ENCODE measurements at places on chromosomes 16 and 17.
A peak's percentile ranks its signal among the peaks of the same experiment; 100 is the strongest.

DNA sequence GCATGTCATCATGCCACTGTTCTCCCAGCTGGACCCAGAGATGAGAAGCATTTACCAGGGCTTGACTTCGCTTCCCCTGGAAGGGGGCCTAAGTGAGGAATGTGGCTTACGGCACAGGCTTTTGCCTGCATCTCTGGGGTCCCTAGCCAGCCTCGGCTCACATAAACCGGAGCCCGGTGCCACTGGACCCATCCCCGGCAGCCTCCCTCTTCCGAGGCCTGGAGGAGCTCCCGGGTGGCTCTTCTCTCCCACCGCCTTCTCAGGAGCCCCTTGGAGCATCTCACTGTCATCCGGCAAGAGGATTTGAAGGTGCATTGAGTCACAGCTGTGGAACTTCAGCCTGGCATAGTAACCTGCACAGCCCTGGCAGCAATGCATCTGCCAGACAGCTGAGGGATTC lies 29.9 kb upstream of the TBX2 start:
- no peak for DNase-seq

GRCh38 chr17:12605222-12605621 lies 60.5 kb upstream of the MYOCD start:
- no peak for DNase-seq

GRCh38 chr16:10590342-10590741 lies 9.9 kb upstream of the EMP2 start:
- no peak for DNase-seq

DNA sequence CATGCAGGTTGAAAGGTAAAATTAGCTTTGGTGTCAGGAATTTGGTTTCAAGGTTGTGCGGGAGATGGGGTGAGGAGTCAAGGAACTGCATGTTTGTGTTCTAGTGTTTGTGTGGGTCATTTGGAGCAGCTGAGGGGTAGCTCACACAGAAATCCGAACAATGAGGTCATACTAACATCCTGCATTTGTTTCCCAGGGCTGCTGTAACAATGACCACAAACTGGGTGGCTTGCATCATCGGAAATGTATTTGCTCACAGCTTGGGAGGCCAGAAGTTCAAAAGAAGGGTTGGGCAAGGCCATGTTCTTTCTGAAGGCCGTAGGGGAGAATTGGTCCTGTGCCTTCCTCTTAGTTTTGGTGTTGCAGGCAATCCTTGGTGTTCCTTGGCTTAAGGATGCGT lies 287.4 kb downstream of the HAPSTR1 start:
- no peak for DNase-seq

DNA sequence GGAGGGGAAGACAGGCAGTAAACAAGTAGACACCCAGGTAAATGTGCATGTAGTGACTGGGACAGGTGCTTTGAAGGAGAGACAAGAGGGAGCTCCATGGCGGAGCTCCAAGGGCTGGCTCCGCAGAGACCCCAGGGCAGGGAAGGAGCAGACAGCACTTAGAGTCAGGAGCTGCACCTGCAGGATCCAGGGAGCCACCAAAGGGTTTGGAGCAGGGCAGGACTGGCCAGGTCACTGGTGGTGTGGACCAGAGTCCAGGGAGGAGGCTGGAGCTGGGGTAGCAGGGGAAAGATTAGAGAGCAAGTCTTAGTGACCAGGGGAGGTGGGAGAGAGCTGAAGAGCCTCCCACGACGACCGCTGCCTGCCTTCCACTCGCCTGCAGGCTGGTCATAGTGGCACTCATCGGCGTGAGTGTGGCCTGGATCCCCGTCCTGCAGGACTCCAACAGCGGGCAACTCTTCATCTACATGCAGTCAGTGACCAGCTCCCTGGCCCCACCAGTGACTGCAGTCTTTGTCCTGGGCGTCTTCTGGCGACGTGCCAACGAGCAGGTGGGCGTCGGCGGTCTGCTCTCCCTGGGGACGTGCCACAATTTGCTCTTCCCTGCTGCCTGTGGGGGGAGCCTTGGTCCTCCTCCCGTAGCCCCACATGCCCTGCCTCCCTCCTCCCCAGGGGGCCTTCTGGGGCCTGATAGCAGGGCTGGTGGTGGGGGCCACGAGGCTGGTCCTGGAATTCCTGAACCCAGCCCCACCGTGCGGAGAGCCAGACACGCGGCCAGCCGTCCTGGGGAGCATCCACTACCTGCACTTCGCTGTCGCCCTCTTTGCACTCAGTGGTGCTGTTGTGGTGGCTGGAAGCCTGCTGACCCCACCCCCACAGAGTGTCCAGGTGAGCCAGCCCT lies 14.7 kb upstream of the FAM83G start:
- no peak for DNase-seq

- DNase-seq, result no peak
These were observed 6.8 kb upstream of the KRTAP17-1 start for GRCh38 chr17:41322094-41322902.

DNA sequence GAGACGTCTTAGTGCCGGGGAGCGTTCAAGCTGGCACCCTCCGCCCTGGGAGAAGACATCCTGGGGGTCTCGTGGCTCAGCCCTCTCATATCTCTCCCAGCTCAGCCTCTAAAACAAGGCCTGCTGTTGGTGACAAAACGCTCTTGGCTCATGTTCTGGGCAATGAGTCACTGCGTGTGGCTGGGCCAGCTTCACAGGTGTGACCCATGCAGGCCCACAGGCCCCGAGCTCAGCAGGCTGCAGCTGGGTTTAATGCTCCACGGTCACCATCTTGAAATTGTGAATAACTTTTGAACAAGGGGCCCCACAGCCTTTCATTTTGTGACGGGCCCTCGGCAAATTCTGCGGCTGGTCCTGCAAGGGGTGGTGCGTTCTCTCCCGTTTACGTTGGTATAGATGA lies 22.4 kb downstream of the GAA start:
- no peak for DNase-seq

GRCh38 chr17:67312265-67312664 lies 54.1 kb downstream of the PSMD12 start:
- DNase-seq, result no peak

GRCh38 chr17:50474523-50474922 lies 4.1 kb upstream of the RSAD1 start:
- DNase-seq, result no peak

GRCh38 chr16:53115773-53116172 lies 61.0 kb downstream of the CHD9 start:
- no peak for DNase-seq

DNA sequence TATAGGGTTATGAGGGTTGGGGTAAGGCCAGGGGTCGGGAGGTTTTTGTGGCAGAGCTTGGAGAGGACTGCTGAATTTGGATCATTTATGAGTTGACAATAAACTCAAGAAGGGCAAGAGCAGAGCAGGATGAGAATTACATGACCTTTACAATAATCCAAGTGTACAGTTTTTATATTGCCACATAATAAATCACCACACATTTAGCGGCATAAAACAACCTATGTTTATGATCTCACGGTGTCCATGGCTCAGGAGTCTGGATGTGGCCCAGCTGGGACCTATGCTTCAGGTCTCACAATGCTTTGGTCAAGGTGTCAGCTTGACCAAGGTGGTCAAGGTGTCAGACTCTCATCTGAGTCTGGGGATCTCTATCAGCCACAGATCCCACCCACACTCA lies 118.3 kb upstream of the WSCD1 start:
- no peak for DNase-seq

DNA sequence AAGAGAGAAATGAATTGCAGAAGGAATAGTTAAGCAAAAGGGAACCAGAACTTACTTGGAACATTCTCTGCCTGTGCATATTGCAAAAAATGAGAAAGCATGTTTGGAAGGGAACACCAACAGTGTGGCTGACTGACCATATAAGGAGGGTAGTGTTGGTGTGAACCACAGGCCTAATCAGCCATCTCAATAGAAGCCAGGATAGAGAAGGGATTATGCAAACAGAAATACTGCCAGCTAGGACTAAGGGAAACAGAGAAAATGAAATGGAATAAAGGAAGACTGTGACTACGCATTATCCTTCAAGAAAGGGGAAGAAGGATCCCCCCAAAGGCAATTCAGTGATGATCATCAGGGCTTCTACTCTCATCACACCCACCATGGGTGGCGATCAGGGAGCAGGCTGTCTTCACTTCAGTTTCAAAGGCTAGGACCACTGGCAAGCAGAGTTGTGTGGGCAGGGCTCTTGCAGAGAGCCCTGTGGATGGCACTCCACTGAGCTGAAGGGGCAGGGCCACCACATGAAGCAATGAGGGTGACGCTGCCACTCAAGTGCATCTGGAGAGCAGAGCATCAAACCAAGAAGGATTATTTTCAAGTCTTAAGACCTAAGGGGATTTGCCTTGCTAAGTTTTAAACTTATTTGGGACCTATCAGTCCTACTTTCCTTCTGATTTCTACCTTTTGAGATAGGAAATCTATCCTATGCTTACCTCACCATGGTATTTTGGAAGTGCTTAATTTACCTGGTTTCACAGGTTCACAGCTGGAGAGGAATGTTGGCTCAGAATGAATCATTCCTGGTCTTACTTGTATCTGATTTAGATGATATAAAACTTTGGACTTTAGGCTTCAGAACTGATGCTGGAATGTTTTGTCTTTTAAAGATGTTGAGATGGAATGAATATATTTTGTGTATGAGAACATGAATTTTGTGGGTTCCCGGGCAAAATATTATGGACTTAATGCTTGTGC lies 140.5 kb downstream of the SSH2 start:
- no peak for DNase-seq

- no peak for DNase-seq
These were observed 27.4 kb upstream of the RCVRN start for GRCh38 chr17:9932491-9932890.

GRCh38 chr17:1183171-1183873 lies 3.5 kb upstream of the ABR start:
- DNase-seq, result no peak

GRCh38 chr16:1021553-1022160 lies 40.1 kb downstream of the SOX8 start:
- no peak for DNase-seq

GRCh38 chr17:73987845-73988509 lies 215.5 kb upstream of the RPL38 start:
- DNase-seq, result no peak

- DNase-seq, result no peak
These were observed 9.8 kb downstream of the ITGAM start for GRCh38 chr16:31269541-31269940.

- no peak for DNase-seq
These were observed 365.8 kb upstream of the DYNLRB2 start for GRCh38 chr16:80175011-80175410.

GRCh38 chr16:85132456-85133289 lies 20.4 kb upstream of the CIBAR2 start:
- DNase-seq, result no peak

- no peak for DNase-seq
These were observed 6.9 kb downstream of the LMF1 start for GRCh38 chr16:963913-964312.

DNA sequence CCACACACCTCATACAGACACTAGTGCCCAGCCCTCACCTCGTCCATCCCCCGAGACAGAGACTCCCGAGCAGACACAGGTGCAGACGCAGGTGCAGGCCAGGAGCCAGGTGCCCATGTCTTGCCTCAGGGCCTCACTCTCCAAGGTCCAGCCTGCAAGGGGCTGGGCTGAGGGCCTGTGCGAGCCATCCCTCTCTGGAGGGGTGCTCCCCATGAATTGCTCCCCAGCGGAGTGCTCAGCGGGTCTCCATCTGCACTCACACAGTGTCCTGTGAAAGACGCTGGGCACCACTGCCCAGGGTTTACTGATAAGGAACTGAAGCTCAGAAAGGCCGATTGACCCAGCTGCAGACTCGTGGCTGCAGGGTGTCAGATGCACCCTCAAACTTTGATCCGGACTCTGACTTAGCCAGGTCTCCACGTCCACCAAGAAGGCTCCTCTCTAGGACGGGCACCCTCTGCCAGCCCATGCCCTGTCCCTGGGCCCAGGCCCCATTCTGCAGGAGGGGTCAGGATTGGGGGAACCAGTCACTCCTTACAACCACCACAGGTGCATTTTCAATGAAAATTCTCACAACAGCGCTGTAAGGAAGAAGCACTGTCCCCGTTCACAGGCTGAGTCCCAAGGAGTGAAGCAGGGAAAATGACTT lies 16.9 kb downstream of the POLR3K start:
- DNase-seq, result no peak

GRCh38 chr16:80547145-80547544 lies 6.4 kb downstream of the DYNLRB2 start:
- DNase-seq, result no peak

DNA sequence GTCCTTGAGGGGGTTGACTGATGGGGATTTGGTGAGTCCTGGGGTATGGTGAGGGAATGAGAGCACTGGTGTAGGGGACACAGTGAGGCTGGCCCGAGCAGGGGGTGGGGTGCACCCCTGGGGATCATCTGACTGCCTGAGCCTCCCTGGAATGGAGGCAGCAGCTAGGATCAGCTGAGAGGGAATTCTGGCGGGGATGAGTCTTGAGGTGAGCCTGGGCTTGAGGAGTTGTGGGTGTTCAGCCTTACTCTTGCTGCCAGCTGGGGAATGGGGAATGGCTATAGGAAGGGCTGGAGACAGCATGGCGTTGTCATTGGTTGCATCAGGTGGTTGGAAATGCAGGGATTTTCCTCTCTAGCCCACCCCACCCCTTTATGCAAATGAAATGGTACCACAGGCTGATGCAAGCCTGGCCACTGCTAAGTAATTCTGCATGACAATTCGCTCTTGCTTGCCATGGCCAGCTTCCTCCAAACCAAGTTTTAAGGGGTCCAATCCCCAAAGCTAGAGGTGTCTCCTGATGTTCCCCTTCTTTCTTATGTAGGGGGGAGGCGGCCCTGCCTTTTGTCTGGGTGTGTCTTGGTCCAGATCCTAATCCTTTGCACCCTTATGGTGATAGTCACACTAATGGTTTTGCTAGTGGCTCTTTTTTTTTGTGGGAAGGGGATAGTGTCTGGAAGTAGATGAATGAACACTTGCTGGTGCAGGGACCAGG lies 7.5 kb downstream of the NFE2L1 start:
- DNase-seq, result no peak

- DNase-seq, result no peak
These were observed 165.2 kb downstream of the VPS53 start for GRCh38 chr17:549177-550040.

DNA sequence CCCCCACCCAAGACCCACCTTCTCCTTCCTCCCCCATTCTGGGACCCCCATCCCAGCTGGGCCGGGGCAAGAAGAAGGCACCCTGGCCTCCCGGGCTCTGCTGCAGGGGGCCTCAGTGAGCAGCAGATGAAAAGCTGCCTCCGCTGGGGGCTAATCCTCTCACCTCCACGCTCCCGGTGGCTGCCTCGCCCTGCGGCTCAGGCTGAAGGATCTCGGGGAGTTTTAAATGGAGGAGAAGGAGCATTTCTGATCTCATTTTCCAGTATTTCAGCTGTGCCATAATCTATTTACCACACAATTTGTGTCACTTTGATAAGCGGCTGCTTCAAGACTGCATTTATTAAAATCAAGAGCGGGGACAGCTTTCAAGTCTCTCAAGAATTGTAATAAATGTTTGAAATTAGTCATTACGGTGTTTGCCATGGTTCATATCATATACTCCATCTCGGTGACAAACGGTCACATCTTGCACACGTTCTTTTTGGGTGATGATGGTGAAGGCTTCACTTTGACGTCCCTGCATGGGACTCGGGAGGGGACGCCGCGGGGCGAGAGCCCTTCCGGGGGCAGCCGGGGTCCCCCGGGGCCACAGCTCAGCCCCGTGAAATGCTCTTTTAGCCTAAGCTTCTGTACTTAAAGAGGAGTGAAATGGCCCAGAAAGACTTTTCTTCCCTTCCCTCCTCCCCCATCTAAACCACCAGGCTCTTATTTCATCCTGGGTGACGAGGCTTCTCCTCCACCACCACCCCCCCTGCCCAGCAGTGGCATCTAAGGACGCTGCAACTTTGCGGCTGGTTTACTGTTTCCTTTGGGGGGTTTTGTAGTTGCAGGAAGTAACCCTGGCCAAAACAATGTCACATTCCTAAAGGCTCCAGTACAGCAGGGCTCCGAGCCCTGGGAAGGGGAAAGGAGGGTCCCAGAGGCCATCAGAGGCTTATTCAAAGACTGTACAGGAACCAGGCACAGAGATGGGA lies 313.1 kb upstream of the TNRC6C start:
- DNase-seq, result peak; percentile 35
